ENCODE measurements at places on chromosomes 16 and 17. TPM values are rescaled to one million over a fixed set of nuclear protein-coding genes. Genes with fewer than 3 reads are reported as not detected.
A peak's percentile ranks its signal among the peaks of the same experiment; 100 is the strongest.

The SLFN12L gene
- 3.1 TPM for total RNA-seq

The KIAA0753 gene
- total RNA-seq, result 10.9 TPM

The KLHL10 gene
- total RNA-seq, result 0.36 TPM

The MYL4 gene
- total RNA-seq, result 0.96 TPM

The ATP2C2 gene
- total RNA-seq, result not detected

The PYY gene
- total RNA-seq, result not detected

The COASY gene
- total RNA-seq, result 34.0 TPM

DNA sequence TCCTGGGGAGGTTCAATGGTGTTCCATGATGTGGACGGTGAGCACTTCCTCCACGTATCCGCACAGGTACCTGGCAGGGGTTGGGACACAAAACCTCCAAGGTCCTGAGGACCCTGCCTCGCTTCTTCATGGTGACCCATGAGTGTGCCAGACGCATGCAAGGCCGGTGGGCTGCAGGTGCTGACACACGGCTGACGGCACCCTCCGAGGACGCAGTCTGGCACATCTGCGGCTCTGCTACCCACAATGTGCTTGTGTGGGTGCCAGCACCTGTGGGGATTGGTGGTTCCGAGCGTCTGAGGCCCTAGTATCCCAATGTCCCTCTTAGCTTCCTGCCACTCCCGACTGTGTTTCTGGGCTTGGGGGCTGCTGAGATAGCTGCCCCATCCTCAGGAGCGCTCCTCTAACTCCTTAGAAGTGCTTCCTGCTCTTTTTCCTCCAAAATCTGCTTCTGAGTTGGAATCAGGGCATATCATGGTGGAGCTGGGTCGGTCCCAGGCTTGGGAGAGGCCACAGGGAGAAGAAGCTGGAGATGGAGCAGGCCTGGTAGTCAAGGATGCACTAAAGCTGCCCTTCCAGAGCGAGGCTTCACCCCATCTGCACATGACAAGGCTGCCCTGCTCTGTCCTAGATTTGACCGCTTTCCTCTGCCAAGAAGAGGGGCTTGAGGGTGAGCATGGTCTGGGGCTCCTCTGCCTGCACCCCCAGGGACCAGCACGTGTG, 1.6 kb downstream of the CYGB start:
- DNase-seq, result peak; percentile 35
- no peaks in the 10 kb centered on the region for H3K36me3 ChIP-seq
- H3K4me1 ChIP-seq, result no peaks in the 10 kb centered on the region
- H3K4me3 ChIP-seq, result no peak overlapping the region
- no peak overlapping the region for H3K27ac ChIP-seq

- no peak overlapping the region for H3K27ac ChIP-seq
- H3K4me3 ChIP-seq, result no peak overlapping the region
- H3K27me3 ChIP-seq, result no peaks in the 10 kb centered on the region
- H3K36me3 ChIP-seq, result peaks cover 2% of the 10 kb centered on the region
- H3K4me1 ChIP-seq, result no peaks in the 10 kb centered on the region
Measured at GRCh38 chr17:37640015-37640414, 3.2 kb downstream of the DDX52 start.

- no peak for DNase-seq
- no peaks in the 10 kb centered on the region for H3K27me3 ChIP-seq
- H3K4me1 ChIP-seq, result no peaks in the 10 kb centered on the region
- H3K4me3 ChIP-seq, result no peak overlapping the region
- H3K27ac ChIP-seq, result no peak overlapping the region
Measured at GRCh38 chr17:1206026-1206777, 26.4 kb upstream of the ABR start.

GRCh38 chr16:77540646-77541045, 105.8 kb upstream of the ADAMTS18 start:
- no peak for DNase-seq
- peaks cover 2% of the 10 kb centered on the region for H3K27me3 ChIP-seq
- H3K4me3 ChIP-seq, result no peak overlapping the region
- H3K27ac ChIP-seq, result no peak overlapping the region
- no peaks in the 10 kb centered on the region for H3K4me1 ChIP-seq

GRCh38 chr17:32350666-32351418, 885 bp downstream of the ZNF207 start:
- H3K36me3 ChIP-seq, result no peaks in the 10 kb centered on the region
- H3K27me3 ChIP-seq, result no peaks in the 10 kb centered on the region
- peaks cover 5% of the 10 kb centered on the region for H3K4me1 ChIP-seq
- H3K4me3 ChIP-seq, result peak overlapping the region; percentile 97
- H3K27ac ChIP-seq, result peak overlapping the region; percentile 98

DNA sequence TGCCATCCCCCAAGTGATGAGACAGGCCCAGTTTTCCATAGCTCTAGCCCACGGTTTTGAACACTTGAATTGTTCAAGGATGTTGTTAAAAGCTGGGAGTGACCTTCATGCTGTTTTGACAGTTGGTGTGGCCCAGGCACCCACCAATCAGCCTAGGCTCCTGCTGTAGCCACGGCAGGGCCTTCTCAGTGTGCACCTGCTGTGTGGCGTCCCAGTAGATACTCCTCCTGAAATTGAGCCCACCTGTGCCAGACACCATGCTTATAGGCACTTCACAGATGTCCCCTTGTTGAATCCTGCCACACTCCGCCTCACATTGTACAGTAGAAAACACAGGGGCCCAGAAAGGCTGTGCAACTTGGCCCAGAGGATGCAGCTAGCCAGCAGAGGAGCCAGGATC, 86.4 kb downstream of the SOCS1 start:
- no peak overlapping the region for H3K27ac ChIP-seq
- H3K4me3 ChIP-seq, result no peak overlapping the region
- no peak for DNase-seq
- no peaks in the 10 kb centered on the region for H3K36me3 ChIP-seq

GRCh38 chr17:66625311-66625767, 209.6 kb upstream of the CACNG5 start:
- no peak overlapping the region for H3K27ac ChIP-seq
- no peaks in the 10 kb centered on the region for H3K36me3 ChIP-seq
- no peak for DNase-seq
- H3K4me3 ChIP-seq, result no peak overlapping the region
- no peaks in the 10 kb centered on the region for H3K4me1 ChIP-seq

- H3K27me3 ChIP-seq, result no peaks in the 10 kb centered on the region
- no peaks in the 10 kb centered on the region for H3K36me3 ChIP-seq
- peak; percentile 74 for DNase-seq
Measured at GRCh38 chr16:30472328-30472942, at the start of gene ITGAL. TSS of gene ITGAL (plus strand) at chr16:30472742. CDS start at chr16:30472838, 96 bp downstream.

- H3K27me3 ChIP-seq, result no peaks in the 10 kb centered on the region
- DNase-seq, result no peak
- H3K4me3 ChIP-seq, result no peak overlapping the region
- H3K36me3 ChIP-seq, result no peaks in the 10 kb centered on the region
Measured at GRCh38 chr16:57830890-57831484, 28.7 kb upstream of the KIFC3 start.

- H3K4me1 ChIP-seq, result no peaks in the 10 kb centered on the region
- no peak overlapping the region for H3K4me3 ChIP-seq
- no peaks in the 10 kb centered on the region for H3K27me3 ChIP-seq
- H3K36me3 ChIP-seq, result no peaks in the 10 kb centered on the region
Measured at GRCh38 chr16:67384778-67385510, 8.4 kb downstream of the TPPP3 start.

GRCh38 chr16:73057291-73058210, 9.6 kb upstream of the ZFHX3 start:
- H3K27me3 ChIP-seq, result no peaks in the 10 kb centered on the region
- H3K36me3 ChIP-seq, result no peaks in the 10 kb centered on the region
- H3K4me1 ChIP-seq, result no peaks in the 10 kb centered on the region
- H3K27ac ChIP-seq, result peak overlapping the region; percentile 100
- no peak for DNase-seq

DNA sequence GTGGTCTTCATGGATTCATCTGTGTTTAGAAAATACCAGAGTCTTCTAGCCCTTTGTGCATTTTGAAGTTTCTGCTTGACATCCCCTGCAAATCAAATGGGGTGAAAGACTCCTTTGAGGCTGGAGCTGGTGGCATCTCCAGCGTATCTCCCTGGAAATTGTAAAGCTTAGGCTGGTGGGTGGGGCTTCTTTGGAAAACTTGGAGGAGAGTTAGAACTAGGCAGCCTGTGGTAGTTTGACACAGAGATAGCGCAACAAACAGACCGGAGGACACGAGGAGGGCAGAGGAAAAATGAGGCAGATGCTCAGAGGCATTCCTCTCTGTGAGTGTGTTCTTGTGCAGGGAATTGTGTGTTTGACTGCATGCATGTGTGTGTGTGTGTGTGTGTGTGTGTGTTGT, 116.3 kb downstream of the IRX5 start:
- H3K4me1 ChIP-seq, result no peaks in the 10 kb centered on the region
- H3K36me3 ChIP-seq, result no peaks in the 10 kb centered on the region
- no peak for DNase-seq

GRCh38 chr17:38703742-38704605, 1.1 kb upstream of the MLLT6 start:
- H3K4me1 ChIP-seq, result peaks cover 3% of the 10 kb centered on the region
- peak; percentile 89 for DNase-seq
- no peak overlapping the region for H3K27ac ChIP-seq
- no peaks in the 10 kb centered on the region for H3K27me3 ChIP-seq

- H3K27ac ChIP-seq, result no peak overlapping the region
- DNase-seq, result no peak
- peaks cover 14% of the 10 kb centered on the region for H3K4me1 ChIP-seq
- no peak overlapping the region for H3K4me3 ChIP-seq
- no peaks in the 10 kb centered on the region for H3K36me3 ChIP-seq
Measured at GRCh38 chr16:23124315-23124714, 24.9 kb downstream of the USP31 start.

DNA sequence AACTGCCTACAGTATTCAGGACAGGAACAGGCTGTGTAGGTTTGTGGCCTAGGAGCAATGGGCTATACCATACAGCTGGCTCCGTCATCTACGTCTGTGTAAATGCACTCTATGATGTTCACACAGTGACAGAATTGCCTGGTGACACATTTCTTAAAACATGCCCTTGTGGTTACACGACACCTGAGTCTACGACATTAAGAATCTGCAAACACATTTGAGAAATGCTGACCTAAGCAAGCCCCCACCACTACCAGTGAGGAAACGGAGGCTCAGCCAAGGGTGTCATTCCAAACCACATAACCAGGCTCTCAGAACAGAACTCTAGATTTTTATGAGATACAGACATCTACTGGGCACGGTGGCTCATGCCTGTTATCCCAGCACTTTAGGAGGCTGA, 23.5 kb downstream of the USP36 start:
- H3K4me3 ChIP-seq, result no peak overlapping the region
- H3K4me1 ChIP-seq, result no peaks in the 10 kb centered on the region
- no peak overlapping the region for H3K27ac ChIP-seq
- H3K27me3 ChIP-seq, result no peaks in the 10 kb centered on the region
- DNase-seq, result no peak
- peaks cover 10% of the 10 kb centered on the region for H3K36me3 ChIP-seq

DNA sequence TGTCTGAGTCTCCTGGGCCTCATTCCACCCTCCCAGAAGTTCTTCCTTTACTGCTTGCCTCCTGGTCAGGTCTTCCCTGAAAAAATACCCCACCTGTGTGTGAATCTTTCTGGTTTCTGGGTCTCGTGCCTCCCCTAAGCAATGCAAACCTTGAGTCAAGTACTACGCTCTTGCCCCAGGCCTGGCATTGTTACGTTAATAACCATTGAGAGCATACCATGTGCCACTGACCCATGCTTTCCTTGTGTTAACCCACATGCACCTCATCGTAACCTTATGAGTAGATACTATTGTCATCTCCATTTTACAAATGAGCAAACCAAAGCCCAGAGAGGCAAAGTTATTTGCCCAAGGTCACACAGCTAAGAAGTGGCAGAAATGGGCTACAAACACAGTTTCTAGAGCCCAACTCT, 25.4 kb upstream of the TOB1 start:
- no peaks in the 10 kb centered on the region for H3K27me3 ChIP-seq
- H3K4me1 ChIP-seq, result no peaks in the 10 kb centered on the region
- H3K4me3 ChIP-seq, result no peak overlapping the region
- no peaks in the 10 kb centered on the region for H3K36me3 ChIP-seq

DNA sequence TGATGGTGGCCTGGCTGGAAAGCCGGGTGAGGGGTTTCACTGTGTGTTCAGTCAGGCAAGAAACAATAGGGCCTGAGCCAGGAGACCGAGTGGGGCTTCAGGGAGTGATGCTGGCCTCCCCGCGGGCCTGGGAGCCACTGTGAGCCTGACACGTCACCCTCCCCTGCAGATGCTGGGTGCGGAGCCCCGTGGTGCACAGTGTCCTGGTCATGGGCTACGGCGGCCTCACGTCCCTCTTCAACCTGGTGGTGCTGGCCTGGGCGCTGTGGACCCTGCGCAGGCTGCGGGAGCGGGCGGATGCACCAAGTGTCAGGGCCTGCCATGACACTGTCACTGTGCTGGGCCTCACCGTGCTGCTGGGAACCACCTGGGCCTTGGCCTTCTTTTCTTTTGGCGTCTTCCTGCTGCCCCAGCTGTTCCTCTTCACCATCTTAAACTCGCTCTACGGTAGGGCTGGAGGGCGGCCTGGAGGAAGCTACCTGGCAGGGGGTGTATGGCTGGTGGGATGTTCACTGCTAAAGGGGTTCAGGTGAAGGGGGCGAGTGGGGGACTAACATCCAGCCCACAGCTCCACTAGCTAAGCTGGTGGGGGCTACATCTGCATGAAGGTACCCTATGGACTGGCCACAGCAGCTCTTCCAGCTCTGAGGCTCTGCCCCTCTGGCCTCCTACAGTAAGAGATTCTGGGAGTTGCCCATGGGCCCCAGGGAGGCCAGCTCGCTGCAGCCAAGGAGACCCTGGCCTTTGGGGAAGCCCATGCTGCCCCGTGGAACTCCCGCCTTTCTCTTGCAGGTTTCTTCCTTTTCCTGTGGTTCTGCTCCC, 32.4 kb downstream of the ADGRG5 start:
- no peak overlapping the region for H3K27ac ChIP-seq
- no peaks in the 10 kb centered on the region for H3K27me3 ChIP-seq
- no peaks in the 10 kb centered on the region for H3K36me3 ChIP-seq
- peak; percentile 63 for DNase-seq

DNA sequence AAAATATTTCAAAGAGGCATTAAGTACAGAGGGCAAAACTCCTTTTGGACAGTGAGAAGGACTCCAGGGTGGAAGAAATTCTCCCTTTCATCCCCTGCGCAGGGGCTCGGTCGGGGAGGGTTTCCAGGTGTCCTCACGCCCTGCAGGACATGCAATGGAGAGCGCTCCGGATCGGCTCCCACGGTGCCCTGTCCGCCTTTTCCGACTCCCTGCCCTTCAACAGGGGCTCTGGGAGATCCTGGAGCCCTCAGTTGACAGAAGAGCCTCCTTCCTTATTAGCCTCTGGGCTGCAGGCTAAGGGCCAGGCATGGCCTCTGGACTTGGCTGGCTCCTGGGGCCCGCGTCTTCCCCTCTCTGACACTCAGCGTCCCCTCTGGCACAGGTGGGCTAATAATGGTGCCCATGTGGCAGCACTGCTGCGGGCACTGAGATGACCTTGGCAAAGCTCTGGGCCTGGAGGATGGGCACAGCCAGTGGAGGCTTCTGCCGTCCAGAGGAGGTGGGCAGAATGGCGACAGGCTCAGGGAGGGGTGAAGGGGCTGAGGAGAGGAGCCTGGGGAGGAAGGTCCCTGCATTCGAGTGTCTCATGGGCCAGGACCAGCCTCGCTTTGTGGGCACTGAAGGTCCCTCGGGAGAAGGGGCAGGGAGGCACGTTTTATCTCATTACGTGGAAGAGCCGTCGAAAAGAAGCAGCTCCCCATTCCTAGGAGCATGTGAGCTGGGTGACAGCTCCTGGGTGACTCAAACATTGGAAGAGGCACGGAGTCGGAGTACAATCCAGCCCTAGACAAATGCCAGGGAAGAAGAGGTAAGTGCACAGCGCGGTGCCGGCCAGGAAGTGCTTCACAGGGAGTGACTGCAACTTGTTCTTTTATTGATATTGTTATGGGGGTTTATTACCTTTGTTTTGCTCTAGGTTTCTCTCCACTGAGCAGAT, 161.7 kb downstream of the IRF8 start:
- H3K27ac ChIP-seq, result no peak overlapping the region
- H3K4me3 ChIP-seq, result no peak overlapping the region
- no peaks in the 10 kb centered on the region for H3K36me3 ChIP-seq
- no peaks in the 10 kb centered on the region for H3K4me1 ChIP-seq
- H3K27me3 ChIP-seq, result no peaks in the 10 kb centered on the region
